ENCODE measurements at places on chromosomes 11 and 22.
A peak's percentile ranks its signal among the peaks of the same experiment; 100 is the strongest.

DNA sequence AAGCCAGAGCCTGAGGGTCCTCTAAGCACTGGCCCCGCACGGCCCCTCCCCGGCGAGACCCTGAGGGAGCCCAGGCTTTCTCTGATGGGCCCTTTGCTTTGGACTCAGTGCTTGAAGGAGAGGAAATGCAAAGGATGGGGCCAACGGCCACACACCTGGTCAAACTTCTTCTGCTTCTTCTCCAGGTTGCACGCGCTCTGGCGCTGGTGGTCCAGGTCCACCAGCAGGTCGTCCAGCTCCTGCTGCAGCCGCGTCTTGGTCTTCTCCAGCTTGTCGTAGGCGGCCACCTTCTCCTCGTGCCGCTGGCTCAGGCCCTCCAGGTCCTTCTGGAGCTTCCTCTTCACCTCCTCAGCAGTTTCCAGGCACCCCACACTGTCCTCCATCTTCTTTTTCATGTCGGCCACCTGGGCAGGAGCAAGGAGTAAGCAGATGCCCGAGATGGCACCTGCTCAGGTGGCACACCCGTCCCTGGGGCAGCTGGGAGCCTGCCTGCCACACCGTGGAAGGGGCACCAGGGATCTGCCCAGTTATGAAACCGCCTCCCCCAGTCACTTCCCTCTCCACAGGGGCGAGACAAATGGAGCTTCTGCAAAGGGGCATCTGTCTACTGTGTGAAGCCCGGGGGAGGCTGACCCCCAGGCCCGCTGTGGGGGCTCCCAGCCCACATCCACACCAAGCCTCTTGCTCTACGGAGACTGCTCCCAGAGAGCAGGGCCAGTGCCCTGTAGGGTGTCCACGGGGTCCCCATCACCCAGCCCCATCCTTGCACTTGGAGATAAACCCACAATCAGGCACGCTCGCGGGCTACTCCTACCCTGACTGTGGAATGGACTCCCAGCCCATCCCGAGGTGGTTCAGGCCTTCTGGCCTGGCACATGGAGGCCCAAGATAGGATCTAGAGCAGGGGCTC is 39.2 kb downstream of the APOL1 start:
- no peak for DNase-seq

- no peak for DNase-seq
Measured at GRCh38 chr22:38638216-38638615, 18.0 kb downstream of the FAM227A start.

- no peak for DNase-seq
Measured at GRCh38 chr11:17533778-17534415, 10.3 kb downstream of the USH1C start.

DNA sequence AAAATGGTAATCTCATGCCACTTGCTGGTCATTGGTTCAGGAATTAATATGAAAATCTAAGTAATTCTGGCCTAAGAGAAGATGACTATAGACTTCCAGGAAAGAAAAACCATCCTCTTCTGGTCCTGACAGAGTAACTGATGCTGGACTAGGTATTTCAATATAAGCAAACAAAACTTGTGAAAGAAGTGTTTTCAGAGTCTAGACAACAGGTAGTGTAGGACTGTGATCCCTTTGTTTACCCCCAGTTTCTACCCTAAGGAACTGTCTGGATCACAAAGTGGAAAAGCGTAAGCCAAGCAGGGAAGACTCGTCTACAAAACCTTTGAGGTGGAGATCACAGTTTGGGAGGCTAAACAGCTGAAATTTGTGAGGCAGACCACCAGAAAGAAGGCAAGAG is 30.4 kb upstream of the ARL14EP start:
- no peak for DNase-seq

- no peak for DNase-seq
Measured at GRCh38 chr22:48636746-48637145, 1190.9 kb downstream of the BRD1 start.

DNA sequence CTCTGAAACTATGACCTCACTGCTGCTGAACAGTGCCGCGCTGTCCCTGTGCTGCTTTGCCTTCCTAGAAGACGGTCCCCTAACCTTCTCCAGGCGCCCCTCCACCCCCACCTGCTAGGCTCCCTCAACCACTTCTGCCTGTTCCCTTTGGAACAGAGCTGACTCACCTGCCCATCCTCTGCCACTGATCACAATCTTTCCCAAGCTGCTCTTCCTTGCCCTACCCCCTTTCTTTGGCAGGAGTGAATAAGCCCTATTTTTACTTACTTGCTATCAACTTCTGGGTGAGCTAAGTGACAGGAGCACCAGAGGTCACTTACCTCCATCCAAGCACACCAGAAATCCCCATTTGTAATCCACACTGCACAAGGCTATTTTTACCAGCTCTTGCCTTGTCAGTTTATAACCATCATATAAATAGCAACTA is 116.0 kb upstream of the BID start:
- DNase-seq = no peak

- DNase-seq = no peak
Measured at GRCh38 chr22:35903571-35904335, 124.9 kb downstream of the RBFOX2 start.

DNA sequence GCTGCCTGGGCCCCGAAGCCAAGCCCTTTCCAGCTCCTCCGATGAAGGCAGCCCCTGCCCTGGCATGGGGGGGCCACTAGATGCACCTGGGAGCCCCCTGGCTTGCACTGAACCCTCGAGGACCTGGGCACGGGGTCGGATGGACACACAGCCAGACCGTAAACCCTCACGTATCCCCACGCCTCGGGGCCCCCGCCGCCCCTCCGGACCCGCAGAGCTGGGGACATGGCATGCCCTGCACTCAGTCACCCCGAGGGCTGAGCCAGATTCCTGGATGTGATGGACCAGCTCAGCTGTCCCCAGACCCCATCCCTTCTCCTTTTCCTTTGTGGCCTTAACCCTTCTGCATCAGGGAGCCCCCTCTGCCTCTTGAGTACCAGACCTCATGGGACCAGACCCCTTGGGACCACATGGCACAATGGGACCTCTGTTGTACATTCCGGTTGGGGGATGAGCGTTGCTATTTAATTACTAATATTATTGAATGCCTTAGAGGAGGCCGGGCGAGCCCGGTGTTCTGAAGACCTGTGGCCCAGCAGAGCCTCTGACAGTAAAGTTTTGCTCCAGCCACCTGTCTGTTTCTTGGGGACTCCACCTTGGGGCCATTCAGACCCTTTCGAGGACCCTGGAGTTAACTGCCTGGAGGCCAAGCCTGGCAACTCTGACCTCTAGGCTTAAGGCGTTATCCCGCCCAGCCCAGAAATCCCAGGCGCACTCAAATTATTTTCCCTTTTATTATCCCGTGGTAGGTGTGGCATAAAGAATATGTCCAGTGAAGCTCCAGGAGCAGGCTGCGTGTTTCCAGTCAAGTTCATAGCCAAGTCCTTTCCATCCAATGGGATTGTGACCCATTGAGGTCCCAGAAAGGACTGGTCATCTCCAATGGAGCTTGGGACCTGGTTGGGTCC is 3.0 kb downstream of the RASL10A start:
- DNase-seq = no peak

DNA sequence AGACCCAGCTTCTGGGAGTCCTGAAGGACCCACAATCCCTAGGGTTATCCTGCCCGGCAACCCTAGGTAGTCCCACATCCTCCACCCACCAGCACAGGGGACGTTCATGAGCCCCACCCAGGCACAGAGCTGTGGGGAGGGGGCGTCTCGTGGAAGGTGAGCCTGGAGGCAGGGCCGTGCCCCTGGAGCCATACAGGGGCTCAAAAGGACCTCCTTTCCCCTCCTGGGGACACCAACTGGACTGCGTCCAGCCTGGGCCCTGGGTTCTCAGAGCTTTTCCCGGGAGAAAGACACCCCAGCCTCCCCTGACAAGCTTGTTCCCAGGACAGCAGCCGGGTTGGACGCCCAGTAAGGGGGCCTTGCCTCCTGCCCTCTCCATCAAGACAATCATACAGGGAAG is 78.4 kb downstream of the BRD1 start:
- no peak for DNase-seq

GRCh38 chr22:29840498-29840897 is 2.4 kb upstream of the ASCC2 start:
- no peak for DNase-seq

DNA sequence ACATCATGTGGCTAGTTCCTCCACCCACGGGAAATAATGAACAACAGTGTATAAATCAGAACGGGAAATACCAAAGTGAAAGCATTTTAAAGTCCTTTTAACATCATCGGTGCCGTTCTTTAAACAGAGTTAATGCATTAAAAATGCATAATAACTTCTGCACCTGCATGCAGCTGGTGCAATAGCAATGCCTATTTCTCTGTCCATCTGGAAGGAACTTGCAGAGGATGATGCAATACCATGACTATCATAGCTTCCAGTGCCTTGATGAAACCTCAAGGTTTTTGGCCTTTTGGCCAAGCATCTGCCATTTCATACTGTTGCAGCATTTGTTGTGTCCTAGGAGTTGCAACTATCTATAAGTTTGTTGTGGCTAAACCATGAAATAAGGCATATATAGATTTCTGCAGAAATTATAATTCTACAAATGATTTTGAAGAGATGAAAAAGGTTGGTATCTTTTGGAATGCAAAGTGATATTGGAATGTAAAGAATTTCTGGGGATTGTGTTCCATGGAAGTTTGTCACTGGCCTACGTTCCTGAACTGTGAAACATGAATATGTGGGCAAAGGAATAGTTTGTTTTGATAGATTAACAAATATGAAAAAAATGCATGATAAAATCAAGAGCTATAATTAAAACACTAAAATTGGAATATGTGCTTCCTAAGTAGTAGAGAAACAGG is 9.8 kb upstream of the EIF3F start:
- DNase-seq = no peak

DNA sequence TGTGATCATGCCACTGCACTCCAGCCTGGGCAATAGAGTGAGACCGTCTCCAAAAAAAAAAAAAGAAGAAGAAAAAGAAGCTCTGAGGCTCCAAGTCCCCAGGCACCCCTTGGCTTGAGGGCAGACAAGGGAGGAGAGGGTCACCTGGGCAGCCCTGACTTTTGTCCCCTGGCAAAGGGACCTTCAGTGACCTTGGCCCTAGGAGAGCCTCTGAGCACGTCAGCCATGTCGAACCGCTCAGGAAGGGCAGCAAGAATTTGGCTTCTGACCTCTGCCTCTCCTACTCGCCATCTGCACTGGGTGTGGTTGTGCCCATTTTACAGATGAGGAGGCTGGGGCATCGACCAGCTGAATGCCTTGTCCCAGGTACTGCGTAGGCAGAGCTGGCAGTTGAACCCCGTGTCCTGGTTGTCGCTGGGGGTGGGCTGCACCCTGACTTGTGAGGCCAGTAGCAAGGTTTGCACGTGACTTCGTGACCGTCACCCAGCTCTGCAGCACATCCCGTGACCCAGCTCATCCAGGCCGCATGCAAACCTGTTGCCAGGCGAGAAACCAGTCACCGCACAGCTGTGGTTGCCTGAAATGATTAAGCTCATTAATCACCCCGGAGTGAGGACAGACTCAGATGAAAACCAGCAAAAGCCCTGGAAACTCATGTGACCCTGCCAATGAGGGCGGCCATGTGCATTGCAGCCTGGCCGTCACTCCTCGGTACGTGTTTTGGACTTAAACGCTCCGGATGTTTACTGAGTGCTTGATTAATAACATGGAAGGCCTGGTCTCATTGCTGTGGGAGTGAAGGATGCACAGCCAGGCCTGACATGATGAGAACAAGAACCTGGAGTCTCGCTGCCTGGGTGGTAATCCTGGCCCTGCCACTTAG is 47.7 kb upstream of the PPP6R3 start:
- DNase-seq = peak; percentile 46

DNA sequence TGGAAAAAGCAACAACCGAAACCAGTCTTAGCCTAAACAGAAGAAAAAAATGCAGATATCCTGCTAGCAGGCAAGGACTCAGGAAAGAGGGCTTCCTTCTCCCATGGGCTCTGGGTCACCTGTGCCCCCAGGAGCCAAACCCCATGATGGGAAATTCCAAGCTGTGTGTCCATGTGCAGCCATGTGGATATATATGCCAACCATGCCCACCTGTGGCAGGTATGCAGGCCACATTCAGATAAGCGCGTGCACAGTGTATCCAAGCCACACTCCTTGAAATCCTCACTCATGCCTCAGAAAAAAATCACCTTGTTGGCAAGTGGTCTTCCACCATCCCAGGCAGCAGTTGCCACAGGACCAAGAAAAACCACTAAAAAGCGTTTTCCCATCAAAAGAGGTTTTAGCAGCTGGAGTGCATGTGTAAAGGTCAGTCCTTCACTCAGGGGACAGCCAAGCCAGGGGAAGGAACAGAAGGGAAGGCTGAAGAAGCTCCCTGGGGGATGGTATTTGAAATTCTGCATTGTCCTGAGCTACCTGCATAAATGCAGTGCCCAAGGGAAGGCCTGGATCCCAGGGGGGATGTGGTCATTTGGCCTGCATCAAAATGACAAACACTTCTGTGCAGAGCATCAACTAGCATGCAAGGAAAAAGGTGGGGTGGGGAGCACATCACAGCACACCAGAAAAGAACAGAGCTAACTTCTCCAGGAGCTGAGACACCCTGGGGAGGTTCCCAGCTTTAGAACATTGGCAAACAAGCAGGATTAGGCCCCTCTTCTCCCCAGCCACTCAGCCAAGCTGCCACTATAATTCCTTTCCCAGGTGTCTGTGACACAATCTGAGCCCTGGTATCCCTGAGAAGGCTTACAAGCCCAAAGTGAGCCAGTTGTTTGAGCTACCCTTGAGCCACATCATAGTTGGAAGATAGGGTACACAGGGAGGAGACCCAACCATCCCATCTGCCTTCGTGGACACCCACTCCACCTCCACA is 76.2 kb downstream of the GALNT18 start:
- DNase-seq = no peak

Data from stimulated activated CD4-positive, alpha-beta T cell treated with anti-CD3 and anti-CD28 coated beads, Interleukin-1b, Interleukin-23, amount 100 ng/mL, for 48 hours (primary cell).